Gastroesophageal sphincter (tissue), 4 donors: ENCODE measurements at places on chromosomes 2 and 18. TPM values are rescaled to one million over a fixed set of nuclear protein-coding genes. Genes with fewer than 3 reads are reported as not detected.

GRCh38 chr2:25972049-25972823, 10.1 kb downstream of the KIF3C start:
- ATAC-seq = no peak

- no peak for ATAC-seq
Measured at GRCh38 chr2:26560892-26561291, 80.3 kb downstream of the CIB4 start.

GRCh38 chr2:31212659-31213600, 4.4 kb downstream of the CAPN14 start:
- no peak for ATAC-seq

GRCh38 chr2:220789961-220790360, 782.1 kb downstream of the EPHA4 start:
- ATAC-seq = peak; percentile 62

The GALR1 gene
- total RNA-seq = 0.62 TPM

The TUBA3E gene
- not detected for total RNA-seq

The MARCO gene
- 1.9 TPM for total RNA-seq

The ALPG gene
- total RNA-seq = not detected

The CERKL gene
- total RNA-seq = not detected
